ENCODE measurements at places on chromosomes 13 and 19. TPM values are rescaled to one million over a fixed set of nuclear protein-coding genes. Genes with fewer than 3 reads are reported as not detected.
A peak's percentile ranks its signal among the peaks of the same experiment; 100 is the strongest.

Gene ZNF738
- 2.3 TPM for total RNA-seq

DNA sequence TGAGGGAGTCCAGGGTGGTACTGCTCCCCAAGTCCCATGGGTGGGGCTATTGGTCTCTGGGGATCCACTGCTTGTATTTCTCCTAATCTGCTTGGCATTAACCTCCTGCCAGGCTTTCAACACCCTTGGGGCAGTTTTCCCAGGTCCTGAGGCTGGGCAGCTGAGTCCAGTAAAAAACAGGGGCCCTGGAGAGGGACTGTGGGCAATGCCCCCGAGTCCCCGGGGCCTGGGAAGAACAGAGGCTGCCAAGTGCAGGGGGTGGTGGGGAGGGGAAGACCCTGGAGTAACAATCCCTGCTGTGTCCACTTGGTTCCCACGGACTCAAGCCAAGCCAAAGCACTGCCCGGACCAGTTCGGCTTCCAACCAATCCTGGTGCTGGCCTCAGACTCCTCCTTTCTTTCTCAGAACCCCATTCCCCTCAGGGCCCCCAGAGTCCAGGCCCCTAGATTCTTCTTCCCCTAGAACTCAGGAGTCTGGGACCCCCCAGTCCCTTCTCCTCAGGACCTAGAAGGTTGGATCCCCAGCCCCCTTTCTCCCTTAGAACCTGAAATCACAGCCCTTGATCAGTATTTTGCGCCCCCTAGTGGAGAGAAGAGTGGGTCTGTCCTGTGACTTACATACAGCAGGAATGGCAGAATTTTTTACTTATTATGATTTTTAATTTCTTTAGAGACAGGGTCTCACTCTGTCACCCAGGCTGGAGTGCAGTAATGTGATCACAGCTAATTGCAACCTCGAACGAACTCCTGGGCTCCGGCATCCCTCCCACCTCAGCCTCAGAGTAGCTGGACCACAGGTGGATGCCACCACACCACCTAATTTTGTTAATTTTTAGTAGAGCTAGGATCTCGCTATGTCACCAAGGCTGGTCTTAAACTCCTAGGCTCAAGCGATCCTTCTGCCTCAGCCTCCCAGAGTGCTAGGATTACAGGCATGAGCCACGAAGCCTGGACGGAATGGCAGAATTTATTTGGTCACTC lies 3.7 kb upstream of the CLPTM1 start:
- DNase-seq = peak; percentile 30

DNA sequence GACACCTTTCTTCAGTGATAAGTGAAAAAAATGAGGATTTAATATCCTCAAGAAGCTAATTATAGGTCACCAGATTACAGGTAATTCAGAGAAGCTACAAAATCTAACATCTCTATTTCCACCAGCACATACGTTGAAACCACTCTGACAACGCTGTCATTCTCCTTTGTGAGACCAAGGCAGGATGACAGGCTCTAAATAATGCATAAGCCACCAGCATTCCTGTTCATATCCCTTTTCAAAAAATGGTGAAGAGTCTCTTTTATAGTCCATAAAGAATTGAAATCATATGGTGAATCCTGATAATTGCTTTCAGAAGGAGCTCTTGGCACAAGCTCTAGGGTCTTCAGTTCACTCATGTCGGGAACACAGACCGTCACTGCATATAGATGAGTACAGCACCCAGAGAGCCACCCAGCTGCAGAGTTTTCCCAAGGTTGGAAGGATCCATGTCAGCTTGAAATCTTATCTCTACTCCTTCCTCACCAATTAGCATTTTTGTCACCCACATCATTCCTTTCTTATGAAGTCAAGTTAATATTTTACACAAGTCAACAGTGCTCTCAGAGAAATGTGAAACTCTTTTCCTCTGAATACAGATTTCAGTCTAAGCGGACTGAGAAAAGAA lies 431.4 kb downstream of the TBC1D4 start:
- DNase-seq = no peak

DNA sequence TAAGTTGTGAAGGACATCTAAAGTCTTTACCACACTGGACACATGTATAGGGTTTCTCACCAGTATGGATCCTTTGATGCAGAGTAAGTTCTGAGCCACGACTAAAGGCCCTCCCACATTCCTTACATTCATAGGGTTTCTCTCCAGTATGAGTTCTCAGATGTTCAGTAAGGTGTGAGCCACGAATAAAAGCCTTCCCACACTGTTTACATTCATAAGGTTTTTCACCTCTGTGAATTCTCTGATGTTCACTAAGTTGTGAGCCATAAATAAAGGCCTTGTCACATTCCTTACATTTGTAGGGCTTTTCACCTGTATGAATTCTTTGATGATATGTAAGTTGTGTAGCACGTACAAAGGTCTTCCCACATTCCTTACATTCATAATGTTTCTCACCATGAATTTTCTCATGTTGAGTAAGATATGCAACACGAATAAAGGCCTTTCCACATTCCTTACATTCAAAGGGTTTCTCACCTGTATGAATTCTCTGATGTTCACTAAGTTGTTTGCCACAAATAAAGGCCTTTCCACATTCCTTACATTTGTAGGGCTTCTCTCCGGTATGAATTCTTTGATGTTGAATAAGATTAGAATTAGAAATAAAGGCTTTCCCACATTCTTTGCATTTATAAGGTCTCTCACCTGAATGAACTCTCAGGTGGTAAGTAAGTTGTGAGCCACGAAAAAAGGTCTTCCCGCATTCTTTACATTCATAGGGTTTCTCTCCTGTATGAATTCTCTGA lies 29.8 kb downstream of the ZNF571 start:
- DNase-seq = no peak

GRCh38 chr13:78409172-78409571 lies 194.2 kb downstream of the POU4F1 start:
- DNase-seq = no peak

Measured in heart right ventricle (tissue), 16 donors.